H7 (cell line): ENCODE measurements at places on chromosomes 4 and X.

GRCh38 chr4:28772066-28772465 lies 1911.4 kb downstream of the STIM2 start:
- DNase-seq: no peak

- DNase-seq: no peak
These were observed 53.7 kb downstream of the NAA11 start for GRCh38 chr4:79272126-79272525.

GRCh38 chrX:17214962-17215361 lies 160.0 kb upstream of the NHS start:
- DNase-seq: no peak

- DNase-seq: no peak
These were observed 189.1 kb upstream of the RBPJ start for GRCh38 chr4:26131711-26132110.

DNA sequence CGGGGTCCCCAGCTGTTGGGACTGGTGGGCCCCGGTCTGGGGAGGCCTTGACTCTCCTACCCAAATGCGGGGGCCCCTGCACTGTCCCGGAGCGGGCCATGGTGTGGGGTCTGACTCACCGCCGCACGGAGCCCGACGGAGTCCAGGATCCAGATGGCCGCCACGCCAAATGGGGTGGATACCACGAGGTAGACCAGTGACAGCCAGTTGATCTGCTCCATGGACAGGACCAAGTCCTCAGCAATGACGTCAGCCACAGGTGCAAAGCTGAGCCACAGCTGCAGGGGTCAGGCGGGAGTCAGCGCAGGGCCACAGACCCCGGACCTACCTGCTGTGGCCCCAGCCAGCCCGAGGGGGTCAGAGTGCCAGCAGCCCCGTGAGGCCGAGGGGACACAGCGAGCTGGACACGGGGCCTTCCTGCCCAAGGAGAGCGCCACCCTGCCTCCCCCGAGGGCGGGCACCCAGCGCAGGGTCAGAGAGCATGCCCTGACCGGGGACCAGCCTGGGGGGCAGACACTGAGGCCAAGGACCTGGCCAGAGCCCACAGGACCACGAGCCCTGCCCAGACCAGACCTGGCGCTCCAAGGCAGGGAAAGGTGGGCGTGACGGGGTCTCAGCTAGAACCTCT lies 2.4 kb downstream of the SLC49A3 start:
- DNase-seq: no peak

- peak; percentile 22 for DNase-seq
These were observed 644.1 kb upstream of the AGA start for GRCh38 chr4:178086320-178086719.

- no peak for DNase-seq
These were observed 736.7 kb upstream of the PRKX start for GRCh38 chrX:4450177-4450576.

GRCh38 chr4:81436941-81437574 lies 34.6 kb downstream of the RASGEF1B start:
- DNase-seq: no peak

DNA sequence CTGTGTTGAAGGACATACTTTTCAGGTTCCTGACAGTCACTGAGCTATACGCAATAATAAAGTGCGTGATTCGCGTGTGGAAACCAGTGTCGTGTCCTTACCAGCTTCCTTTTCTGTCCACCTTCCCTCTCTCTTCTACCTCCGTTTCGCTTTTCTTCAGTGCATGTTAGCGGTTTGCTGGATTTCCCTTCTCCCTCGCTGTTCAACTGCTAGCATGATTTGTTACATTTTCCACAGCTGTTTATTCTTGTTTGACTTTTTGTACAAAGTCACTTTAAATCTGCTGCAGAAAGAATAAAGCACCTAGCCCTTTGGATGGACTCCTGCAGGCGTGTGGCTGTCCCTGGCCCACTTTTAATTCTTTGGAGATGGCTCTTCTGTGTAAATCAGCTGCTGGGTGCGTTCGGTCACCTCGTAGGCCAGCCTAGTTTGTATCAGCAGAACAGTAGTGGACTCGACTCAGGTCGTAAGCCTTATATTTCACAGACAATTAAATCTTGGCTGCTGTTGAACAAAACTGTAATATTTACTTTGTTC lies 8.9 kb upstream of the HAND2 start:
- DNase-seq: no peak

GRCh38 chrX:50697691-50698090 lies 116.3 kb downstream of the SHROOM4 start:
- DNase-seq: no peak
